ENCODE measurements at places on chromosomes 7 and 10. TPM values are rescaled to one million over a fixed set of nuclear protein-coding genes. Genes with fewer than 3 reads are reported as not detected.
A peak's percentile ranks its signal among the peaks of the same experiment; 100 is the strongest.

The TDRD1 gene
- not detected for total RNA-seq

The CYP3A4 gene
- total RNA-seq, result not detected

The LRRC61 gene
- total RNA-seq, result 4.1 TPM

- no peak overlapping the region for H3K4me3 ChIP-seq
- H3K4me1 ChIP-seq, result peaks cover 6% of the 10 kb centered on the region
- no peaks in the 10 kb centered on the region for H3K36me3 ChIP-seq
- DNase-seq, result peak; percentile 72
Measured at GRCh38 chr7:90520484-90520883, 51.0 kb downstream of the PTTG1IP2 start.

- H3K4me3 ChIP-seq, result no peak overlapping the region
- no peaks in the 10 kb centered on the region for H3K36me3 ChIP-seq
- no peak overlapping the region for H3K27ac ChIP-seq
Measured at GRCh38 chr7:33832271-33832721, 73.0 kb upstream of the BMPER start.

DNA sequence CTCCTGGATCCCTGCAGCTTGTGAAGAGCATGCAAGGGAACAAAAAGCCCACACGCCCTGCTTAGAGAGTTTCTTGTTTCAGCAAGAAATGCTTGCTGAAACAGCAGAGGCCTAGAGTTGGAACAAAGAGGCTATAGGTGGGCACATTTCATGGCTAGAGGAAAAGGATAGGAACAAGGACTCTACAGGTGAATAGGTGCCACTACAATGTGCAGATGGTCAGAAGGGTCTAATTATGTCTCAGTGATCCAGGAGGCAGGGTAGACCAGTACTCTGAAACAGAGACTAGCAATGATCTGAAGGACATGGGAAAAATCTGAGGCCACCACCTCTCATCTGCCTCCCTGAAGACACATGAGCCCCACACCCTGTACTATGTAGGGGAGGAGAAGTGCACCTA, 609.0 kb downstream of the REEP3 start:
- H3K27me3 ChIP-seq, result no peaks in the 10 kb centered on the region
- H3K27ac ChIP-seq, result no peak overlapping the region
- DNase-seq, result no peak
- H3K4me1 ChIP-seq, result no peaks in the 10 kb centered on the region
- no peak overlapping the region for H3K4me3 ChIP-seq

DNA sequence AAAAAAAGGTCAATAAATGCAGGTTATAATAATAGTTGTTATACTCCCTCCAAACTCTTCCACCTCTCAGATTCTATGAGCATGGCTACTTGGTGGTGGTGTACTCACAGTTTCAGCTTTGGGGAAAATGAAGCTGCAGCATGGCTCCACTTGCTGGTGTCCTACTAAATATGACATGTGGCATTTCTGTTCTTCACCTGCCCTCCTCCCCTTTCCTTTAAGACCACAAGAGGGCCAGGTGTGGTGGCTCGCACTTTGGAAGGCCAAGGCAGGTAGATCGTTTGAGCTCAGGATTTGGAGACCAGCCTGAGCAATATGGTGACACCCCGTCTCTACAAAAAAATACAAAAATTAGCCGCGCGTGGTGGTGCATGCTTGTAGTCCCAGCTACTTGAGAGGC, 101.1 kb downstream of the SLC37A3 start:
- DNase-seq, result no peak
- no peak overlapping the region for H3K4me3 ChIP-seq
- no peaks in the 10 kb centered on the region for H3K36me3 ChIP-seq
- no peak overlapping the region for H3K27ac ChIP-seq
- H3K4me1 ChIP-seq, result no peaks in the 10 kb centered on the region

- H3K27me3 ChIP-seq, result no peaks in the 10 kb centered on the region
- H3K4me3 ChIP-seq, result no peak overlapping the region
- DNase-seq, result no peak
- no peak overlapping the region for H3K27ac ChIP-seq
Measured at GRCh38 chr7:147595042-147595441, 995.5 kb upstream of the C7orf33 start.

DNA sequence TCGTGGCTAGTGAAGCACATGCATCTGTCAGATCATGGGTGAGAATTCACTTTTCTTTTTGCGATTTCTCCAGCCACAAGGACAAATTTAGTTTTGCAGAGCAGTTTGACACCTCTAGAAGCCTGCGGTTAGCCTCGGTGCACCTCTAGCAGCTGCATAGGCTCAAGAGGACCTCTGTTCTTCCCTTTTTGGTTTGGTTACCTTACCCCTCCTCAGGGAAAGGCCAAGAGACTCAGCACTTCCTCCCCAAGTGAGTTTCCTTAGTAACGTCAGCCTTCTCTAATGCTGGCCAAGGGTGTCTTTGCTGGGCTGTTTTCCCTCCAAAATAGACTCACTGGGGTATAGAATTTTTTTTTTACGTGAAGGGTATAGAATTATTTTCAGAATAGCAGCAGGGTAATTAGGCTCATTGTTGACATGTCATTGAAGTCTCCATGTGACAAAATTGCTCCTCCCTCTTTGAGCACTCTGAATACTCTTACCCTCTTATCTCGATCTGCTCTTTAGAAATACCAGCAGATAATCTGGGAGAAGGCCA, 97.8 kb downstream of the AUTS2 start:
- peak overlapping the region; percentile 26 for H3K4me3 ChIP-seq
- peak overlapping the region; percentile 99 for H3K27ac ChIP-seq
- DNase-seq, result peak; percentile 98
- peaks cover 75% of the 10 kb centered on the region for H3K4me1 ChIP-seq
- no peaks in the 10 kb centered on the region for H3K27me3 ChIP-seq
- H3K36me3 ChIP-seq, result no peaks in the 10 kb centered on the region

DNA sequence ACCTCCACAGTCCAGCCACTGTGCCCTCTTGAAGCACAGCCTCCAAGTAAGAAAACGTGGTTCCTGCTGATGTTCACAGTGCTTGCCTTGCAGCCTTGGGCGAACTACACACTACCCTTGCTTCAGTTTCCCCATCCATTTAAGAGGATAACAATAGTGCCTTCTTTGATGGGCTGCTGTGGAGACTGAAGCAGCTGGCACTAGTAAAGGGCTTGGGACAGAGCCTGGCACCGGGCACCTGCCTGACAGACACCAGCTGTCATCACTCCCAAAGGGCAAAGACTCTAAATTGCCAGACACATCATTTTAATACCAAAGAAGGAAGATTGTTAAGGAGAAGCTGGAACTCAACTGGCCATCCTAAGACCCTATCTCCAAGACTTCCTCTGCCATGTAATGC, 3.1 kb upstream of the C10orf90 start:
- no peaks in the 10 kb centered on the region for H3K36me3 ChIP-seq
- no peak for DNase-seq
- no peak overlapping the region for H3K27ac ChIP-seq
- H3K4me3 ChIP-seq, result no peak overlapping the region

GRCh38 chr10:121792198-121792597, 135.6 kb downstream of the ATE1 start:
- no peak for DNase-seq
- H3K4me3 ChIP-seq, result no peak overlapping the region
- H3K36me3 ChIP-seq, result no peaks in the 10 kb centered on the region
- H3K27me3 ChIP-seq, result no peaks in the 10 kb centered on the region

Measured in Karpas-422 (cell line).